ENCODE measurements at places on chromosomes 4 and X.

GRCh38 chr4:78312989-78313753 lies 238.4 kb upstream of the ANXA3 start:
- DNase-seq, result no peak

- DNase-seq, result no peak
Observed at GRCh38 chr4:141283152-141283551, 62.5 kb downstream of the ZNF330 start.

GRCh38 chrX:41689711-41690110 lies 938 bp downstream of the GPR34 start:
- DNase-seq, result no peak

DNA sequence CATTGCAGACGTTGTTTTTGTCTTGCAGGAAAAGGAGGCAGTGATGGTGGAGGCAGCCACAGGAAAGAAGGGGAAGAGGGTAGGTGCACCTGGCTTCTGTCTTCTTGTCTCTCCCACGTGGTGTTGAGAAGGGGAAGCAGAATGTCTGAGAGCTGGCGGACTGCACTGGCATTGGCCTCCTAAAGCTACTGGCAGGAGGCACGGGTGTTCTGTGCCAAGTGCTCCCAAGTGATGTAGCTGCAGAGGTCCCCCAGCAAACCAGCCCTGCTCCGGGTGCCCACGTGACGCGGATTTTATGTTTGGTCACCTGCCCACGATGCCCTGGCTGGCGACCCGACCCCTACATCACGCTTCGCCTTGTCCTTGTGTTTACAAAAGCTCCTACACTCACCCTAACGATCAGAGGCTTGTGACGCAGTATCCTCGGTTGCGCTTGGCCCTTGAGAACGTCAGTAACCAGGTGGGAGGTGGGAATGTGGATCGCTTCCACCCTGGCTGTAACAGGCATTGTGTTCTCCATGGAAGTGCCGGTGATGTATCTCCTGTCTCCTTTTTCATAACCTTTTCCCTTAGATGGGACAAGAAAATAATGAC lies 28.5 kb upstream of the XG start:
- no peak for DNase-seq

GRCh38 chr4:22897520-22898108 lies 204.9 kb downstream of the GBA3 start:
- DNase-seq, result peak; percentile 8
